ENCODE measurements at places on chromosomes 1 and 21. TPM values are rescaled to one million over a fixed set of nuclear protein-coding genes. Genes with fewer than 3 reads are reported as not detected.

RSBN1 gene
- 15.0 TPM for total RNA-seq

PALMD gene
- total RNA-seq = not detected

GRCh38 chr1:206691604-206692003 is 6.9 kb downstream of the MAPKAPK2 start:
- H3K4me1 ChIP-seq = peaks cover 6% of the 10 kb centered on the region
- no peaks in the 10 kb centered on the region for H3K36me3 ChIP-seq
- DNase-seq = no peak

- H3K36me3 ChIP-seq = no peaks in the 10 kb centered on the region
- H3K27ac ChIP-seq = no peak overlapping the region
- no peaks in the 10 kb centered on the region for H3K4me1 ChIP-seq
- no peak for DNase-seq
Measured at GRCh38 chr1:208329300-208329699, 85.1 kb upstream of the PLXNA2 start.

Measured in Karpas-422 (cell line).